NCI-H1436 (cell line): ENCODE measurements at places on chromosomes 2 and 18.

- no peak for DNase-seq
Measured at GRCh38 chr2:199848389-199849130, 2.4 kb downstream of the FTCDNL1 start.

DNA sequence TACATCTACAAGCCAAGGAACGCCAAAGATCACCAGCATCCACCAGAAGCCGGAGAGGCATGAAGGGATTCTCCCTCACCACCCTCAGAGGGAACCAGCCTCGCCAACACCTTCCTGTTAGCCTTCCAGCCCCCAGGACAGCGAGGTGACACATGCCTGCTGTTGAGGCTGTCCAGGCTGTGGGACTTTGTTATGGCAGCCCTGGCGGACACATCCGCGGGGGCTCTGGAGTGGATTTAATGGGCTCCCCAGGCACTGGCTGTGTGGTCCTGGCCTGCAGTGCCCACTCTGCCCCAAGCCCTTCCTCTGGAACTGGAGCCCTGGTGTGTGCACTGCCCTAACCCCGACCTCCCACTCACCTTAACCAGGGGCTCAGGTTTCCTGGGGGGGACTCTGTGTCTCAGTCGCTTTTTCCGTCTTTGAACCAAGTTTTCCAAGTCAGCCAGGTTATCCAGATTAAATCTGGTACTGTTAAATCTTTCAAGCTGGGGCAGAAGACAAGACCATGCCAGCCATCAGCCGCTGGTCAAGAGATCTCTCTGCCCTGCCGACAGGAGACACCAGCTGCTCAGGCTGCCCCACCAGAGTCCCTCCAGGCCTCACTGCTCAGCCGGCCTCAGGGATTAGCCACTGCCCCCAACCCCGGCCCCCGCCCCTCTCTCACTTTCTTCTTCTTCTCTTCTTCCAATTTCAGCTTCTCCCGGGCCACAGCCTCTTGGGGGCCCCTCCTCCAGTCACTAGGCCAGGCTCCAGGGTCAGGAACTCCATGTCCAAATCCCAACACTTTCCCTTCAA, 1.9 kb downstream of the ANKRD23 start:
- DNase-seq, result no peak

DNA sequence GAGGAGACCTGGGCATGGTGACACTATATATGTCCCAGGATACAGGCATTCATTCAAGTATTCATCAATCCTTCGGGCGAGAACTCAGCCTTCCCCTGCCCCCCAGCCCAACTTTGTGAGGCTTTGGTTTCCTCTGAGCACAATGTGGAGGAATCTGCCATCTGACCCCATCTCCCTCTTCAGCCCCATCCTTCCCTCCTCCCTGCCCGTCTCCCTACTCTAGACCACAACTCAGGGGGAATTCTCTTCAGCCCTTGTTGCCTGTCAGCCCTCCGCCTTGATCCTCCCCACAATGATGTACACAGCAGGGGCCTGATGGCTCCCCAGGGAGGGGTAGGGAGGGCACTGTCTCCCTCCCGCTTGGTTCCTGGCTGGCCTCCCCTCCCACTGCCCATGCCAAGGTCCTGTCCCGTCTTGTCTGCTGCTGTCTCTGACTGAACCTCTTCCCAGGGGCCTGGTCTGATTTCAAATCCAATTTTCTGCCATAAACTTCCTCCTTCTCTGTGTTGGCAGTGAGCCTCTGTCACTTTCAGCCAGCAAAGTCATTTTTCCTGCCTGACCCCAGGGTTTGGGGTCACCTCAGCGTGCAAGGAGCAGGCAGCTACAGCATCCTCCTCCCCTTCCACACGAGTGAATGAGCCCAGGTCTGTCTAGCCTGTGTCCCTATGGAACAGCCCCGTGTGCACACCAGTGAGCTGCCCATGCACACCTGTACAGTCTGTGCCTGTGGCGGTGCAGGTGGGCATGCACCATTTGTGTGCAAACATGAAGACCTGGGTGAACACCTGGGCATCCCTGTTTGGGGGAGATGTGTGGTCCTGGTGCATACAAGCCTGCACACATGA, 197.3 kb downstream of the CELF4 start:
- DNase-seq, result no peak

- DNase-seq, result peak; percentile 43
Measured at GRCh38 chr2:191566344-191566743, 111.6 kb upstream of the NABP1 start.

DNA sequence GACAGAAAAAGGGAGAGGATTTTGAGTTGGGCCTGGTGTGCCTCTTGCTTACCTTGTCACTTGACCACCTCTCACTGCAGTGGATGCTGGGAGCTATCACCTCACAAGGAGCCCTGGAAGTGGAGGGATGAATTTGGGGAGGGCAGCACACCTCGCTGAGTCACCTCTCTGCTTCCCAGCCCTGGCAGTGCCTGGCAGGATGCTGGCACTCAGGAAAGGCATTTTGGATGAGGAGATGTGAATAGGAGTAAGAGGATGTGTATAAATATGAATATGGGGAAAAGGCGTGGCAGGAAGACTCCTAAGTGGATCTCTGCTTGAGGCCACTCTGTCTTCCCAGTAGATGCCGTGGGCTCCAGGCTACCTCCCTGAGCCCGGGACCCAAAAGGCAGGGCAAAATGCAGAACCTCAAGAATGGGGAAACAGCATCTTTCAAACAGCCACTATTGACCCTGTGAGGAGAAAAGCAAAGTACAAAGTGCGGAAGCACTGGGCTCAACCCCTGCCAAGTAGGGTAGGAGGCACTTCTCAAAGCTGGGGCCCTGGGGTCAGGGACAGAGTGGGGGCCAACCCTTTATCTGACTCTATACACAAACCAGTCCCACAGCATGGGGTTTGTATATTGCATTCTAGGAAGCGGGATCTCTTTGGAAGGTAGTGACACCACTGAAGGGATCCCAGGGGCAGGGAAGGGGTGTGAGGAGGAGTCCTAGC, 164.5 kb upstream of the GLI2 start:
- DNase-seq, result no peak

GRCh38 chr2:181780047-181780651, 99.8 kb upstream of the NEUROD1 start:
- DNase-seq, result no peak

DNA sequence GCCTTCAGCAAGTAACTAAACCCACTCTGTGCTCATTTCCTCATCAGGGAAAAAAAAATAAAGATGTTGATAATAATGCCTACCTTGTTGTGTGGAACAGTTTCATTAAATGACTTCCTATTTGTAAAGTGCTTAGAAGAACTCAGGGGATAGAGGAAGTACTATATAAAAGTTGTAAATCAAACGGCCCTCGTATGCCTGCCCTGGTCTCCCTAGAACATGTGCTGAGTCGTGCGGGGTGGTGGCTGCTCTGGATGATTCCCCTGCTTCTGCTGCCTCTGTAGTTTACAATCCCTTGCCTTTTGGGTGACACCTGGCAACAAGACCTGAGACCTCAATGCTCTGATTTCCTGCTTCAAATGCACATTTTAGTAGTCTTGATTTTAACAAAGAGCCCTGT, 170.0 kb downstream of the CERS6 start:
- no peak for DNase-seq

- DNase-seq, result no peak
Measured at GRCh38 chr2:240567137-240567871, 980 bp upstream of the RNPEPL1 start.

DNA sequence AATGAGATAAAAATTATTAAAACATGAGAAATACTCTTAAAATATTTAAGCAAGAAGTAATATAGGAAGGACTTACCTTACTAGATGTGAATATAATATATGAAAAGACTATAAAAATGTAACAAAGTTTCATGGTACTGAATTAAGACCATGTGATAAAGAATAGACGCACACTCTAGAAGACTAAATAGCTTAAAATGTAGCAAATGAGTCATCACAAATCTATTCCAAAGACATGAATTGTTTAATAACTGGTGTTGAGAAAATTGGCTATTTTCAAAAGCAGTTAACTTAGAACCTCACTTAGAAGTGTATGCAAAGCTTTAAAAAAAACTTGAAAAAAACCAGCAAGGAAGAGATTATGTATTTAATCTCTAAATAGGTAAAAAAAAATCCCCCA, 64.1 kb downstream of the POLE4 start:
- no peak for DNase-seq

DNA sequence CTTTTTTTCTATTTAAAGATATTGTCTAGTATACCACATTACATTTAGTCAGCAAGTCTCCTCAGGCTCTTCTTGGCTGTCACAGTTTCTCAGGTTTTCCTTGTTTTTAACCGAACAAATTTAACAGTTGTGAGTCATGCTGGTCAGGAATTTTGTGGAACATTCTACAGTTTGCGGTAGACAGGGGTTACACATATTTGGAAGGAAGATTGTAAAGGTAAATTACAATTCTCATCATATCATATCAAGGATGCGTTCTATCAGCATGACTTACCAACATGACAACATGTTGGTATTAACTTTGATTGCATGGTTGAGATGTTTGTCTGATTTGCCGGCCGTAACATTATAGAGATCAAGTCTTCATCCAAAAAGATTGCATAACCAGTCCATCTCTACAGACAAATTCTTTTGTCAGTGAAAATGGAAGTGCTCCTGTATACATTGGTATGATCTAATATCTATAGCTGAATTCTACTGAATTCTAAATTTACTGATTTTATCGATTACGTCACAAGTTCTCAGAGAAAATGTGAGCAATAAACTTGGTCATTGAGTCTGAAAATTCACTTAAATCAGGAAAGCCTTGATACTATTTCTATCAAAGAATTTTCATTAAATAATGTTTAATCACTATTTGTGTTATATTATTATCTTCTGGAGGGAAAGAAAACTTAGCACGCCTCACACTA, 664.4 kb upstream of the SLC8A1 start:
- DNase-seq, result no peak

GRCh38 chr2:234595829-234596228, 98.9 kb upstream of the ARL4C start:
- DNase-seq, result no peak

DNA sequence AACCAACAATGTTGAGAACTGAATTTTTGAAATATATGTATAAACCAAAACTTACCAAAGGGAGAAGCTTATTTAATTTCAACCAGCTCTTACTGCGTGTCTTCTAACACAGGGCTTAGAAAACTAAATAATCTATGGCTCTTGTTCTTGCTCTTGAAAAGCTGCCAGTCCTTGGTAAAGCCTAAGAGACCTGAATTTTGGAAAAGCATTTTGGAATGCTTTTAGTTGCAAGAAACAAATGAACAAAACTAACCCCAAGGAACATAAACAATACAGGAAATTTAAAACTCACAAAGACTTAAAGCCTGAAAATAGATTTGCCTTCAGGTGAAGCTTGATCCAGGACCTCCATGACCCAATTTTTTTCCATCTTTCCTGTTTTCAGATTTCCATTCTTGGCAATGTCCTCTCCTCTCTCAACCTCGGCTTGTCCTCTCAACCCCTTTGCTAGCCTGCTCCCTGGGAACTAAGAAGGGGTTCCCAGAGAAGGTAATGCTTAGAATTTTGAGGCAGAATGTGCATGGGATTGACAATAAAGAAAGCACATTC, 169.8 kb upstream of the NCK2 start:
- no peak for DNase-seq

GRCh38 chr2:8225266-8225665, 456.6 kb upstream of the ID2 start:
- no peak for DNase-seq

DNA sequence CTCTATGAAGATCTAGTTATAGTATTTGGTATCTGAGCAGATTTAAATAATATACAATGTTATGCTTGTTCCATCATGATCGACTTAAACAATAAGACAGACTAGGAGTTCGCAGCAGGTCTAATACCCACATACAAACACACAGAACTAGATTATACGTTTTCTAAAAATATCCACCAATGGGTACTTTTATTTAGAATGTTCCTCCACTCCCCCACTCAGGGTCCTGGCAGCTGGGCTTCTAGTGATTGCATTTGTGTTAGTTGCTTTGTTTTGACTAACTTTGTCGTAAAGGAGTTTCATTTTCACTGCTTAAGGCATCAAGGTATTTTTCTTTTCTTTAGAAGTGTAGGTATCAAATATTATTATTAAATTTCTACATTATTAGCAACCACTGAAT, 91.4 kb downstream of the RPRM start:
- no peak for DNase-seq

DNA sequence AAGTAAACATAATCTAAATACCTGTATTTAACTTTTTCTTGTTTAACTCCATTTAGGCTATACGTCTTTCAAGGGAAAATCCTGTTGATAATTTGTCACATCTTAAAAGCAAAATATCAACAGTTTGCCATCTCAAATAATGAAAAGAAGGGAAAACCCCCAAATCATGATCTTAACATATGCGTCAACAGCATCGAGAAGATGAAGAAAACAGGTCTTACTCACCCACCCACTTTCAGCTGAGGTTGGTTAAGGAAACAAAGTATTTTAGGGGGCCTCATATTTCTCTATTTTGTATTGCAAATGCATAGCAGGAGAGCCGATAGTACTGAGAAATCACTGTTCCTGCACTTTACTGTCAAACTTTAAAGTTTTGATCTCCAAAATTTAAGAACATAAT, 143.1 kb upstream of the COPS8 start:
- no peak for DNase-seq

GRCh38 chr2:118224895-118225311, 136.6 kb downstream of the INSIG2 start:
- DNase-seq, result no peak

- DNase-seq, result no peak
Measured at GRCh38 chr2:204473224-204473623, 72.1 kb upstream of the PARD3B start.

DNA sequence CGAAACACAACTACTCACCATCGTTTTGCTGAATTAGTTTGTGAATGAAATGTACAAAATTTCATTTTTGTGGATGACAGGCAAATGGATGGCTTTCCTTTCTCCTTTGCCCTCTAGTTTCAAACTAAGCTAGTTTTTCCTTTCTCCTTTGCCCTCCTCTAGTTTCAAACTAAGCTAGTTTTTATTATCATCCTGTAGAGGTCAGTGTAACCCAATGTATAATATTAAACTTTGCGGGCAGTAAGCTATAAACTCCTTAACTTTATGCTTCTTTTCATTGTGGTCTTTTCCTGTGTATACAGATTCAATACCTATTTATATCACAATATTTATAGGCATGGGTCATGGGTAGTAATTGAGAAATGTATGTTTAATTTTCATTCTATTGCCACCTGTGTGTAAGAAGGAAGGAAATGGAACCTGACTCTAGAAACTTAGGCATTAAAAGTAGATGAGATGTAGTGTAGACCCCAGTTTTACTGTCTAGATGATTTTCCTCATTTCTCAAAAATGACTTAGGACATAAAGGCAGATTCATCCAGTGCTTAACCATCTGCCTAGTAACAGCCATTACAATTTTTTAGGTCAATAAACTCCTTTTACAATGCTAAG, 58.1 kb downstream of the MAP3K19 start:
- peak; percentile 20 for DNase-seq

GRCh38 chr2:105073591-105073990, 35.7 kb downstream of the MRPS9 start:
- no peak for DNase-seq

DNA sequence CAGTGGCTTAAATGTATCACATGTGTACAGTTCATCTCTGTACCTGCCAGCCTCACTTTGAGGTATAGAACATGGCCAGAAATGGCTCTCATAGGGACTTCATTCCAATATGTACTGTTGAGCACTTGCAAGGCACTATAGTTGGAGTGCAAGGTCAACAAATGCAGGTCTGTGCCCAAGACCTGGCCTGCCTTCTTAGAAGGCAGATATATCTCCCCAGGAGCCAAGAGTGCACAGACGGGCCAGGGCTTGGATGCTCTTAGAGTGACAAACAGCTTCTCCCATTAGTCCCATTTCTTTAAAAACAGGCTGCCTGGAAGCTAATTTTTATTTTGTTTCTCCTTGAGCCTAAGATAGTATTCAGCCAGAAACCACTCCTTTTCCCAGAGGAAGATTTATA, 7.3 kb downstream of the TEX261 start:
- no peak for DNase-seq

- no peak for DNase-seq
Measured at GRCh38 chr2:106085181-106085940, 108.7 kb downstream of the UXS1 start.
